ENCODE measurements at places on chromosomes 6 and 20. TPM values are rescaled to one million over a fixed set of nuclear protein-coding genes. Genes with fewer than 3 reads are reported as not detected.

GRCh38 chr6:4491501-4492260 is 284.5 kb upstream of the CDYL start:
- no peak for DNase-seq

- no peak for DNase-seq
These were observed 71.4 kb upstream of the UFL1 start for GRCh38 chr6:96450082-96450769.

- no peak for DNase-seq
These were observed 2.6 kb downstream of the MPIG6B start for GRCh38 chr6:31725502-31726350.

- no peak for DNase-seq
These were observed 997.6 kb upstream of the CITED2 start for GRCh38 chr6:140372064-140372463.

Gene PSORS1C2
- total RNA-seq = not detected

Data from osteocyte (in vitro differentiated cells).